Upper lobe of right lung (tissue), 1 donor: ENCODE measurements at places on chromosomes 1 and 21. TPM values are rescaled to one million over a fixed set of nuclear protein-coding genes. Genes with fewer than 3 reads are reported as not detected.

GOLT1A gene
- total RNA-seq: 22.4 TPM

EFNA3 gene
- 1.0 TPM for total RNA-seq

PROX1 gene
- total RNA-seq: 14.1 TPM

SELP gene
- 61.5 TPM for total RNA-seq

ST6GALNAC5 gene
- total RNA-seq: 23.1 TPM

AVPR1B gene
- not detected for total RNA-seq

GBP5 gene
- total RNA-seq: 5.4 TPM

S100A7 gene
- total RNA-seq: not detected

LCE1D gene
- total RNA-seq: not detected

CHODL gene
- total RNA-seq: 0.26 TPM

FCGR3A gene
- total RNA-seq: 112 TPM

CD1D gene
- total RNA-seq: 5.3 TPM

LDLRAD2 gene
- total RNA-seq: 0.38 TPM

CHAF1B gene
- 0.67 TPM for total RNA-seq

GRCh38 chr1:41754540-41754939, 164.2 kb downstream of the HIVEP3 start:
- DNase-seq: no peak

DNA sequence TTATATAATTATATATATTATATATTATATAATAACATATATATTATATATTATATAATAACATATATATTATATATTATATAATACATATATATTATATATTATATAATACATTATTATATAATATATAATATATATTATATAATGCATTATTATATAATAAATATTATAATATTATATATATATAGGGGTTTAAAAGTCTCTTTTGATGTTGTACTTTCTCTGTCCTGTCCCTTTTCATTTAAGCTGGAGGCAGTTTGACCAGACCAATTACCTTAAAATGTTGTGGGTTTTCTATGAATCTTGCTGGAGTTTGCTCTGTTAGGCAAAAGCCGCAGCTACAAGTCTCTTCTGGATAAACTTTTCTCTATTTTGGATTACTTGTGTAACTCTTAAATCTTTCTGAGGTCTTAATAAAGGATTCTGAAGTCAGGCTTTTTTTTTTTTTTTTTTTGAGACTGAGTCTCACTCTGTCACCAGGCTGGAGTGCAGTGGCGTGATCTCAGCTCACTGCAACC, 22.2 kb upstream of the KIF1B start:
- DNase-seq: no peak

- DNase-seq: peak; percentile 84
Observed at GRCh38 chr1:220787069-220787619, 431 bp downstream of the MTARC1 start.

GRCh38 chr1:232568906-232569553, 60.9 kb downstream of the SIPA1L2 start:
- no peak for DNase-seq

GRCh38 chr1:241635556-241636152, 4.5 kb downstream of the CHML start:
- no peak for DNase-seq

- no peak for DNase-seq
Observed at GRCh38 chr1:54337034-54337433, 69.2 kb downstream of the SSBP3 start.

GRCh38 chr1:232792949-232793348, 12.3 kb upstream of the MAP10 start:
- DNase-seq: no peak

GRCh38 chr1:64343105-64343822, 126.7 kb upstream of the CACHD1 start:
- DNase-seq: no peak

- DNase-seq: no peak
Observed at GRCh38 chr1:67766141-67766978, 66.9 kb downstream of the GNG12 start.

- DNase-seq: no peak
Observed at GRCh38 chr1:37755951-37756560, 8.9 kb downstream of the EPHA10 start.

DNA sequence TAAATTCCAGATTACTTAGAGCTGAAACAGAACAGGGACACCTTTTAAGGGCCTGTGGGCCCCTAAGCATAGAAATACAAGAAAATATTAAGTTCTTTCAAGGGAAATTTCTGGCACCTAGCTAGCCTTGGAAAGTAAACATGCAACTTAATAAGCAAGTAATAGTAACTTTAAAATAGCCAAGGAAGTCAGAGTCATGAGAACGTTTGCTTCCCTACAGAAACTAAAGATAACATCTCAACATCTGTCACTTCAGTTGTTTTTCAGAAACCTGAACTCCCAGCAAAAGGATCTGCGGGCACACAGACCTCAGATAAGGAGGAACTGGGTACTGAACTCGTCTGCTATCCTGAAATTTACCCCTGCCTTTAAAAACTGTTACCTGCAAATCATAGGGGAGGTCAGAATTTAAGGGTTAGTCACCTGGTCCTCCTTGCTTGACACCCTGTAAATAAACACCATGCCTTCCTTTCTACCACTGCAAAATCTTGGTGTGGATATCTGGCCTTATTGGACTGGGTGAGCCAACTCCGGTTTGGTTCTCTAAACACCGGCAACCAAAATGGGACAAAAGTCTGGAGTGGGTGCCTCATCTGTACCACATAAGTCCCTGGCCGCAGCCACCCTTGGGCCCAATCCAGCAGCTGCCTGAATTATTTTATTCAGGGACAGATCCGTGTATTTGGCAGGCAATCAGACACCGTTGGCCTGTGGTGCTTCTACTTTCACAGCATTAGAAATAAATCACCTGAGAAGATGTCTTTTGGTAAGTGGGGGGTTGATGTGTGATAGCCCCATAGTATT, 27.9 kb downstream of the NRDC start:
- no peak for DNase-seq

- no peak for DNase-seq
Observed at GRCh38 chr1:240500647-240501046, 111.3 kb downstream of the GREM2 start.

- DNase-seq: no peak
Observed at GRCh38 chr1:207346513-207346912, 25.0 kb downstream of the CD55 start.

DNA sequence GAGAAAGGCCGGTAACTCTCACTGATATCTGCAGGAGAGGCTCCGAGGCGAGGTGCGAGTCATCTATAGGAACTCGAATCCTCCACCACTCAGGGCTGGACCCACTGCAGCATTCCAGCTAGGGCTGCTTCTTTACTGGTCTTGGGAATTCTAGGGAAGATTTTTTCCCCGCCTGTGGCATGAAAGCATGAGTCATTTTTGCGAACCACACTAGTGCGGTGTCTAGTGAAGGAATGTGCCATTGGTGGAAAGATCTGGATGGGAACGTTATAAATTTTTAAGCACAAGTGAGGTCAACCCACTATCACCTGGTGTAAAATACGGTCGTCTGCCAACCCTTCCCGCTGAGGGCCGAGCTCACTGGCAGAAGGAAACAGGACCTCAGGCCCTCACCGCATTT, 49.7 kb downstream of the SYF2 start:
- DNase-seq: no peak

DNA sequence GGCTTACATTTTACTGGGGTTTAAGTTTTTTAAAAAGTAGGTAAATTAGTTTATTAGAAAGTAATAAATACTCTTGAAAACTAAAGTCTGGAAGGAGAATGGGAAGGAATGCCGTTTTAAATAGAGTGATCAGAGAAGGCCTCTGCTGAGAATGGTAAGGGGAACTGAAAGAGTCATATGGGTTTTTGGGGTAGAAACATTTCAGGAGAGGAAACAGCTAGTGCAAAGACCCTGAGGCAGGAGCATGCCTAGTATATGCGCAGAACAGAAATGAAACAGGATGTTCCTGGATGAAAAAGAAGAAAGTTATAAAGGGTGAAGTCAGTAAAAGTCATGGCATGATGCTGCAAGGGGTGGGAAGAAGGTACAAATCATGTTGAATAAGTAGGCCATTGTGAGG, 38.9 kb downstream of the ZC3H11B start:
- no peak for DNase-seq

DNA sequence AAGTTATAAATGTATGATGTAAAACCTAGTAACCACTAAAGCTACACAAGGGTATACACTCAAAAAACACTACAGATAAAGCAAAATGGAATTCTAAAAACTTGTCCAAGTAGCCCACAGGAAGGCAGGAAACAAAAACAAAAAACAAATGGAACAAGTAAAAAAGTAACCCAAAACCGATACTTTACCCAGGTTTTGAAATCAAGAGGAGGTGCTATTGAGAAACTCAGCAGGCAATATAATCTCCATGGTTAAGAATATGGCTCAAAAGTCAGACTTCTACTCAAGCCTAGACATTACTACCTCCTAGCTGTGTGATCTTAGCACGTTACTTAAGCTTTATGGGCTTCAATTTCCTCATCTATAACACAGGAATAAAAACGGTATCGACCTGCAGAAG, 13.3 kb downstream of the RBBP5 start:
- no peak for DNase-seq

GRCh38 chr1:165439330-165439729, 5.6 kb downstream of the RXRG start:
- DNase-seq: no peak

- DNase-seq: no peak
Observed at GRCh38 chr1:200207711-200208126, 180.2 kb downstream of the NR5A2 start.

GRCh38 chr1:54721719-54722118, 6.1 kb downstream of the TTC4 start:
- DNase-seq: no peak

GRCh38 chr1:161930064-161930463, 93.6 kb downstream of the OLFML2B start:
- no peak for DNase-seq

GRCh38 chr1:41975121-41975520, 56.4 kb upstream of the HIVEP3 start:
- no peak for DNase-seq

DNA sequence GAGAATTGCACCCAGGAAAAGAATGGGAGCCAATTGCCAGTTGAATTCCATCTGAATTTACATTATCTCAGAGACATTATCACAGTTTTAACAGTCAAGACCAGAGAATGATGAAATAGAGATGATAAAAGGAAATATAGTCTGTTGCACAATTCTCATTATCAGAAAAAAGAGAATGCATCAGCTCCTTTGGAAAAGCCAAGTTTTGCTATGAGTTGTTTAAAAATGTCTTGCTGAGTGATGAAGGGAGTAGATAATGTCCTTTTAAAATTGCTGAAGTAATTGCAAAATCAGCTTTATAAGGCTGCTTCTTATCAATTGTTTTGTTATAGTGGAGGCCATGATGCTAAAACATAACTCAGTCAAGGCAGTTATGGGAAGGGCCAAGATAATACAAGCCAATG, 37.9 kb upstream of the EEIG2 start:
- DNase-seq: no peak

- DNase-seq: no peak
Observed at GRCh38 chr1:232596666-232597303, 33.1 kb downstream of the SIPA1L2 start.

GRCh38 chr1:21874778-21875547, 62.1 kb downstream of the HSPG2 start:
- no peak for DNase-seq

- no peak for DNase-seq
Observed at GRCh38 chr1:19036041-19036812, 79.8 kb upstream of the IFFO2 start.
